ENCODE measurements at places on chromosomes 3 and 15.
A peak's percentile ranks its signal among the peaks of the same experiment; 100 is the strongest.

- no peak for DNase-seq
Measured at GRCh38 chr3:15345608-15346137, 13.3 kb upstream of the SH3BP5 start.

GRCh38 chr3:104951426-104951825, 415.3 kb upstream of the ALCAM start:
- DNase-seq, result no peak

GRCh38 chr3:114484919-114485318, 191.1 kb downstream of the TIGIT start:
- DNase-seq, result no peak

DNA sequence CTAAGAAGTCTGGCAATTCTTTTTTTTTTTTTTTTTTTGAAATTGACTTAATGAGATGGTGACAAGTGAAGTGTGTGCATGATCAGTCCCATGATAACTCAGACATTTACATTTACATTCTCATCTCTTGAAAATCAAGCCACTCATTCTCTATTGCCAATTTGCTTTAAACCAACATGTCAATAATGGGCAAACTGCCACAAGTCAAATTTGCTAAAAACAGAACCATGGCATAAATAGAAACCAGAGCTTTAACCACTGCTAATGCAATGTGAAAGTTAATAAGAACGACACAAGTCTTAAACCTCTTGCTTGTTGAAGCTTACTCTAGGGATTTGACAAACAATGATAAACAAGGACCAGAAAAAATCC, 12.0 kb upstream of the COL8A1 start:
- DNase-seq, result no peak

GRCh38 chr3:188001093-188001492, 152.9 kb upstream of the LPP start:
- no peak for DNase-seq

GRCh38 chr3:182509844-182510460, 283.4 kb upstream of the ATP11B start:
- no peak for DNase-seq

- DNase-seq, result no peak
Measured at GRCh38 chr3:33076952-33077351, 20.0 kb downstream of the GLB1 start.

DNA sequence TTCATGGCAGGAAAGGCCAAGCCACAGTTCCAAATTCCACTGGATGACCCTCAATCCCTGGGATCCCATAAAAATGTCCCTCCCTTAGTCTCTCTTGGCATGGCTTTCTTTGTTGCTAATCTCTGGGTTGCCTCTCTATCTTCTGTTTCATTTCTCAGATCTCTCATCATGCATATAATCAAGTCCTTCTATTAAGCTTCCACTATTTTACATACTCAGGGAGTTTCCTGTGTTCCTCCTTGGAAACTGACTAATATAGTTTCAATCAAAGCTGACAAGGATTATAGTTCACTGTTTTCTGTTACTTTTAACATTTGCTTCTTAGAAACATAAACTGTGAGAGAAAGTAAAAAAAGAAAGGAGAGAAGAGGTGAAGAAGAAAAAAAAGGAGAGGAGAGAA, 113.8 kb upstream of the COL8A1 start:
- DNase-seq, result no peak

DNA sequence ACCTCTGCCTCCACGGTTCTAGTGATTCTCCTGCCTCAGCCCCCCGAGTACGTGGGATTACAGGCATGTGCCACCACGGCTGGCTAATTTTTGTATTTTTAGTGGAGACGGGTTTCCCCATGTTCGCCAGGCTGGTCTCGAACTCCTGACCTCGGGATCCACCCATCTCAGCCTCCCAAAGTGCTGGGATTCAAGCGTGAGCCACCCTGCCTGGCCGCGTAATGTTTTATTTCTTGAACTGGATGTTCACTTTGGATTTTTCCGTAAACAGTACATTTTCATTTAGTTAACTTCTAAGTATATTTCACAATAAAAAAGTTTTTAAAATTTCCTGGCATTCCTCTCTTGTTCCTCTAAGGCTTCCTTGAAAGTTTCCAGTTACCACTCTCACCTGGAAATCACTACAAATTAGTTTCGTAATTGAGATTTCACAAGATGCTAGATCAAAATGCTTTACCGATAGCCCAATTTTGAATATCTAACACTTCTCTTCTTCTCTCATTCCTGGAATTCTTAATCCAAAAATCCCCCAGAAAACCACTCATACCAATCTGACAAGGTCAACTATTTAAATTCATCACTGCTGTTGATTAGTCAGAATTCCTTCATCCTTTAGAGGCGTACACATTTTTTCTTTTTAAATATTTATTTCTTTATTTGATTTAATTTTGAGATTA, 44.7 kb upstream of the INO80 start:
- DNase-seq, result no peak

GRCh38 chr15:39250460-39251186, 330.3 kb upstream of the THBS1 start:
- no peak for DNase-seq

DNA sequence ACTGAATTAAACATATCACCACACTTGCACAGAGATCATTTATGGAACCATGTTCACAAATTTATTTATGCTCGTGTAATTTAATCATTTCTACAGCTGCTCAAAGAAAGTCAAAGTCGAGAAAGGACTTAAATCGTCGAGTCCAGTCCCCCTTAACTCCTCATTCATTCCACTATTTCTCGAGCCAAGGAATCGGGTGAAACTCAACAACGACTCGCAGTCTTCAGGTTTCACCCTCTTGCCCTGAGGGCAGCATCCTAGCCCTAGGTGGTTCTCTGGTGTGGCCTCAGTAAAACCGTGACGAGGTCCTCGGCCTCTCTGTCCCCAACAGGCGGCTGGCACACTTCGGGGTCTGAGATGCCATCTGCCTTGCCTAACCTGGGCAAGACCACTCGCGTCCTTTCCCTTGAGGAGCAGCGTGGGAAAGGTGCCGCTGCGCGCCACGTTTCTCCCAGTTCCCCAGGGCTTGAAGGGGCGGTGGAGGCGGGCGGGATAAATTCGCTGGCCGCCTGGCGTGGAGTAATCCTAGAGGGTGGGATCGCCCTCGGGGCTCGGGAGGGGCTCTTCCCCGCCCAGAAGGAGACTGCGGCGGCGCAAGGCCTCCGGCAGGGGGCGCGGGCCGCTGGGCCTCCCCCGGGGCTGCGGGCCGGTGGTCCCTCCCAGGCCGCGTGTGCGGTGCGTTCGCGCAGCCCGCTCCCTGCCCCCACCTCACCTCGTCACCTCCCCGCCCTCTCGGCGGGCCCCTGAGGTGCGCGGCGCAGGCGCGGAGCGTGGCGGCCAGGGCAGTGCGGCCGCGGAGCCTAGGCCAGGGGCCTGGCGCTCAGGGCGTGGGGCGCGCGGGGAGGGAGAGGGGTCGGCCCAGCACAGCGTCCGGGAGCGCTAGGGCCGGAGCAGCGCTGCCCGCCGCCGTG, at the start of gene ZNF639:
Gene ZNF639 (plus strand): TSS at position 746 of the 911 bp plus-strand sequence. CDS start 5,263 bp downstream, outside the sequence.
- peak; percentile 72 for DNase-seq

- DNase-seq, result no peak
Measured at GRCh38 chr3:33391255-33391995, 48.8 kb downstream of the UBP1 start.

GRCh38 chr3:43817825-43818224, 127.1 kb downstream of the ABHD5 start:
- no peak for DNase-seq

GRCh38 chr3:46416811-46417510, 9.9 kb downstream of the CCRL2 start:
- DNase-seq, result no peak

DNA sequence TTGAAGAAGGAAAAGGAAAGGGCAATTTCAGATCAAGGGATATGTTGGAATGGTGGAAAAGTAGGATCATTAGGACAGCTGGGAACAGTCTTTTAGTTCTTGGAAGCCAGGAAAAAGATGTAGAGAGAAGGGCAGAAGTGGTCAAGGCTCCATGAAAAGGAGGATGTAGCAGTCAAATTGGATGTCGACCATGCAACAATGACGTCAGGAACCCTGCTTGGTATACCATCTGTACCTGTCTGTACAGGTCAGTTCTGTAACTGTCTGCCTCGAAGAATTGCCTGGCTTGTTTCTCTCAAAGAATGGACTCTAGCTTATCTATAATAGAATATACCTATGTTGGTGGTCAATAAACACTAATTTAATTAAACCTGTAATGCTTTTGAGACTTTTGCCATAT, 157.8 kb upstream of the SGO1 start:
- no peak for DNase-seq

- DNase-seq, result no peak
Measured at GRCh38 chr15:66047321-66048024, 178.2 kb downstream of the RAB11A start.

DNA sequence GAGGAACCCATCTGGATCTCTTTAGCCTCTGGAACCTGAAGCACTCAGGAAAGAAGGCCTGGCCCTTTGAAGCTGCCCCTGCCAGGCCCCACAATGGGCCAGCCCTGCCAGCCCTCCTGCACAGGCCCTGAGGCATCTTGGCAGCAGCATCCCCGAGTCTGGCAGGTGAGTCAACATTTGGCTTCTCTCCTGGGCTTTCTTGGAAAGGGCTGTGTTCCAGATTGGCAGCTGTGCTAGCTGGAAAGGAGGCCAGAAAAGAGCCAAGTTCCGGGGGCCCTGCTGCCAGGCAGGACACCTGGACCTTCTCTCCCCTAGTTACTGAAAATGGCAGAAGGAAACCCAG, 187.2 kb downstream of the SHQ1 start:
- DNase-seq, result no peak

DNA sequence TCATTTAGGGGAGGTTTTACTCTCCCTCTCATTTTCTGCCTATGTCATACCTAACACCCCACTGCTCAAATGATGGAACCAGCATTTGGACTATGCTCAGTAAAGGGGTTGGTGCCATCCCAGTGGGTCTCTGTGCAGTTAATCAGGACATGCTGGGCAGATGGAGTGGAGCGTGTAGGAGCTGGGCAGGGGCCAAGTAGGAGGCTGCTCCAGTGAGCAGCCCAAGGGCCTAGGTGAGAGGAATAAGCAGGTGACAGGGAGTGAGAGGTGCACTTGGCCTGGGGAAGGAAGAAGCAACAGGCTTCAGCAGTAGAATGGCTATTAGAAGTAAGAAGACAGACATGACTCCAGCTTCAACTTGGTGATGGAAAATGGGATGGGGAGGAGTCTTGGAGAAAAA, 72.2 kb downstream of the EPHB1 start:
- DNase-seq, result no peak

GRCh38 chr3:75101329-75102147, 487.1 kb upstream of the CNTN3 start:
- DNase-seq, result no peak

DNA sequence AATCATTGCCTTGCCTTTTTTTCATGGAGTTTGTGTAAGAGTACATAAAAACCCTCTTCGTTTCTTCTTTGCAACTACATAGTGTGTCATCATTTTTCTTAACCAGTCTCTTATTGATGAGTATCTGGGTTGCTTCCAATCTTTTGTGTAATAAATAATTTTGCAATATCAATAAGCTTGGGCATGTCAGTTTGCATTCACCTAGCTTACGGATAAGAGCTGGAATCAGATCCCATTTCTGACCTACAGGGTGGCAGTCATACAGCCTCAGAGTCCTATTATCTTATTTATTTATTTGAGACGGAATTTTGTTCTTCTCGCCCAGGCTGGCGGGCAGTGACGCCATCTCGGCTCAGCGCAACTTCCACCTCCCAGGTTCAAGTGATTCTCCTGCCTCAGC, 18.3 kb downstream of the ANP32A start:
- DNase-seq, result no peak

DNA sequence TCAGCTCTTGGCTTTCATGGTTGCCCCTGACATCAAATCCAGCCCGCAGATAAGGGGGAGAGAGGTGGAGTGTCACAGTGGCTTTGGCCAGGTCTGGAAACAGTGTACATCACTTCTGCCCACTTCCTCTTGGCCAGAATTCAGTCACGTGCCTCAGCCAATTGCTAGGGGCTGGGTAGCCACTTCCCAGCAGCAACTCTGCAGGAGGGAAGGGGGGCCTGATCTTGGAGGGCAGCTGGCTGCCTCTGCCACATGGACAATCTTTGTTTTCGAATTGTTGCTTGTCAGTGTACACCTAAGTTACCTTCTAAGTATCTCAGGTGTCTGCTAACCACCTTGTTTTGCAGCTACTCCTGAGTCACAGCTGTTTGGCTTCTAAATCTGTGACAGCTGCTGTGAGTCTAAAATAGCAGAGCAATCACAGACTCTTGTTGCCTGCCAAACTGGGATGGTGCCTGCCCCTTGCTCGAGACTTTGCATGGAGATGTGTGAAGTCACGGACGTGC, 41.0 kb upstream of the LIMD1 start:
- no peak for DNase-seq

- DNase-seq, result peak; percentile 11
Measured at GRCh38 chr3:198071602-198072287, 111.7 kb downstream of the LMLN start.

- no peak for DNase-seq
Measured at GRCh38 chr15:88920186-88920891, 7.2 kb upstream of the MFGE8 start.

DNA sequence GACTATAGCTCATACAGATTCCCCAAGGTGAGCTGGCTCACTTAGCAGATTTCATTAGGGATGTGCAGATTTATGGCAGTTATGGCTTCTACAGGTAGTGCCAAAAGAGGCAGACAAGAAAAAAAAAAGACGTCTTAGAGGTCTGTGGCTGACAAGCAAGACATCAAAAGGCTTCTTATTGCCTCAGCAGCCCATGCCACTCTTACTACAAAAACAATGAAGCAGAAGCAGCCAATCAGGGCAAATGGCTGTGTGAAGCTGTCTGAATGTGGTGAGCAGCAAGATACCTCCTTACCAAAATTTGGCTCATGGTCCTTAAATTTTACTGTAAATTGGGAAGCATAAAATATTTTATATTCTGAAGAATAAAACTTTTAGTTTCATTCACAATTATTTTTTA, 557.5 kb upstream of the GOLIM4 start:
- DNase-seq, result no peak

DNA sequence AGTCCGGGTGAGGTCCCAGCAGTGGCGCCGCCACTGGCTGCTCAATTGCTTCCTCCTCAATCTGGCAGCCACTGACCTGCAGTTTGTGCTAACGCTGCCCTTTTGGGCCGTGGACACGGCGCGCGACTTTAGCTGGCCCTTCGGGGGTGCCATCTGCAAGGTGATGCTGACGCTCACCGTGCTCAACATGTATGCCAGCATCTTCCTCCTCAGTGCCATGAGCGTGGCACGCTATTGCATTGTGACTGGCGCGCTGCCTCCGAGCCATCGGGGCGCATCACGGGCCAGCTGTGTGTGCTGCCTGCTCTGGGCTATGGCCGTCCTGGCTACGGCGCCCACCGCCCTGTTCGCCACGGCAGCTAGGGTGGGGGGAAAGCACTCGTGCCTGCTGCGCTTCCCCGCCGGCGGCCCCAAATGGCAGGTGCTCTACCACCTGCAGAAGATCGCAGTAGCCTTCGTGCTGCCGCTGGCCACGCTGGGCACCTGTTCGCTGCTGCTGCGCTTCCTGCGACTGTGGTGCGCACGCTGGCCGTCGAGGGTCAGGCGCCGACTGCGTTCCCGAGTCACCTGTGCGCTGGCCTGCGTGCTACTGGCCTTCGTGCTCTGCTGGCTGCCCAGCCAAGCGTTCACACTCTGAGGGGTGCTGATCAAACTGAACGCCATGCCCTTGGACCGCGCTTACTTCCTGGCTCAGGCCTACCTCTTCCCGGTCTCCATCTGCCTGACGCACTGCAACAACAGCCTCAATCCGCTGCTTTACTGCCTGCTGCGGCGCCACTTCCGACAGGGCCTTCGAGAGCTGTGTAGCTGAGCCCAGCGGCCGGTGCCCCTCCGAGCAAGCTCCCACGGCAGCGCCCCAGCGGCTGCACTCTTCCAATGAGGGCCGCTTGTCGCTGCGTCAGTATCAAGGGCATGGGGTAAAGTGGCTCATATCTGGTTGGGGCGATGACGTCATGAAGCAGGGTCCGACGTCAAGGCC, 20.3 kb upstream of the ADAMTS7 start:
- no peak for DNase-seq

- no peak for DNase-seq
Measured at GRCh38 chr3:174198199-174198598, 660.9 kb upstream of the NAALADL2 start.

Data from stimulated activated CD4-positive, alpha-beta T cell treated with anti-CD3 and anti-CD28 coated beads, TNF-alpha, amount 100 ng/mL, for 4 hours (primary cell).